Erythroblast (primary cell): ENCODE measurements at places on chromosomes 7 and 10.

DNA sequence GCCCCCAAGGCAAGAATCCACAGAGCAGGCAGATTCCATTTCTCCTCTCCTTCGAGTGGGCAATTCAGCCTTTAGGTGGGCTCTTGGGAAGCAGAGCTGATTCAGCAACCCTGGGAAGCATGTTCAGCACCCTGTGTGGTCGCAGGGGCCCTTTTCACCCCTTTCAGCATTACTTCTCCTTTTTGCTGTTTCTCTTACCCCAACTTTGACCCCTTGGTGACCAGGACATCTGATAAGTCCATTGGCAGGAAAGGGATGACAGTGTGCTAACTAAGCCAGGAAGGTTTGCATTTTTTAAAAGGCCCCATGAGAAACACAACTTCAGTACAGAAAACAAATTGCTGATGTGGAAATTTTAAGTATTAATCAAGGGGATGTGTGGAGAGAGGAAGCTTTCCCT is 283.7 kb upstream of the NRP1 start:
- DNase-seq: no peak

GRCh38 chr7:128922496-128923410 is 12.2 kb upstream of the KCP start:
- no peak for DNase-seq

DNA sequence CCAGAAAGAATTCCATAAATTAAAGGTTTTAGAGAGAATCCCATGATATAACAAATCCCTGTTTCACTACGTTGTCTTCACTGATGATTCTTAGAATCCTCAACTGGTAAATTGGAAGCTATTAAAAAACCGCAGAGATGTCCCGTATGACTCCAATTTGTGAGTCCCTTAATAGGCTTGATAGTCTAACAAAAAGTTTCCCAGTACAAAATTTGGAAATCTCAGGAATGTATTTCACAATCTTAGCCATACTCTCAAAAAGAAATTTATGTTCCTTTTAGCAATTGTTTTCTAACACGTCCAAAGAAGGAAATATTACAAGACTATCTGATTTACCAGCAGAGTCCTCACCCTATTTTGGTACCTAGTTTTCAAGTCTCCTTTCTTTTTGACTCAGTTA is 2.5 kb downstream of the TES start:
- DNase-seq: no peak

DNA sequence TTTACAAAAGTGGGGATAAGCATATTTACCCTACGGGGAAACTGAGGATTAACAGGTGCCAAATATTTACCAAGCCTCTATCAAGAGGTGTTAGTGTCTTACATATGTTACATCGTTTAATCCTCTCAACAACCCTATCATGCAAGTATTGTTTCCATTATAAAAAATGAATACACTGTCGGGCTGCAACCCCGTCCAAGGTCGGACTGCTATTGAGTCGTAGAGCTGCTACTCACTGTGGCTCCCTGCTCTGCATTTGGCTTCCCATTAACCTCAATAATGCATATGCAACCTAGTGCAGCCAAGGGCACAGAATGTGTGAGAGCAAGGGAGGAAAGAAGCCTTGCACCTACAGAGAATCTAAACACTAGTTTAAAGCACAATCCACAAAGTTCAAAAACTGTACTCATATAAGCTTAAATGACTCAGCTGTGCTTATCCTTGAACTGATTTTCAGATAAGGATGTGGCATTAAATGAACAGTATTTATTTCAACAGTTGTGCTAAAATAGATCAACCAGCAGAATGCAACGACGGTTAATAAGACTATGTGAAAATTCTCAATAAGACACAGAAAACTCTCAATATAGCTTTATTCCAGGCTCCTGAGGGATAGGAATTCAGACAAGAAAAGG is 49.9 kb downstream of the UBE2H start:
- no peak for DNase-seq

DNA sequence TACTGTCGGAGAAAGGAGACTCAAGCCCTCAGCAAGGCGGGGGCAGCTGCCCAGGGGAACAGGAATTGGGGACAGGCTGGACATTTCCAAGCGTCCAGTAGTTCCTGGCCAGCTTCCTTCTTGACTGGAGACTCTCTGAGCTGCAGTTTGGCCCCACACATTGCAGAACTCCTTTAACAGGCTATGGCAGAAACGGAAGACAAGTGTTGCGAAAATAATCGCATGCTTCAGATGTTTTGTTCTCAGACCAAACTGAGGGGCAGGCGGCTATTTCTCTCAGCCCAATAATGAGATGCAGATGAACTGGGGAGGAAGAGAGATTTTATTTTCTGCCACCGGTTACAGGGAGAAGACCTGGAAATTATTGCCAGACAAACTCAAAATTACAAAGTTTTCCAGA is 88.0 kb upstream of the PFKP start:
- DNase-seq: no peak

GRCh38 chr7:27303026-27303425 is 60.4 kb downstream of the EVX1 start:
- no peak for DNase-seq

DNA sequence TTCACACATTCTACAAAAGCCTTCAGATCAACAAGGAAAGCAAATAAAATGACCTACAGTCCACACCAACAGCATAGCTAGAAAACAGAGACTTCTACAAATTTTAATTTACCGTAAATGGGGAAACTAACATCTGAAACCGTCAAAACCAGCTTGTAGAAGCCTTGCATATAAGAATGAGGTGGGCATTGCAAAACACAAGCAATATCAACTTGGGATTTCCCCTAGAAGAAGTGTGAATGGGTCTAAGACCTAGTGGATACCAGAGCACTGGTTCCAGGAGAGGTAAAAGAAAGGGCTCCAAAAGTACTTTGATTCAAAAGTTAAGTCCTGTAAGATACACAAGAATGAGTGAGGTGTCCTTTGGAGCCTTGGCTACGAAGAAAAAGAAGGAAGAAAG is 18.7 kb downstream of the RTKN2 start:
- DNase-seq: no peak

DNA sequence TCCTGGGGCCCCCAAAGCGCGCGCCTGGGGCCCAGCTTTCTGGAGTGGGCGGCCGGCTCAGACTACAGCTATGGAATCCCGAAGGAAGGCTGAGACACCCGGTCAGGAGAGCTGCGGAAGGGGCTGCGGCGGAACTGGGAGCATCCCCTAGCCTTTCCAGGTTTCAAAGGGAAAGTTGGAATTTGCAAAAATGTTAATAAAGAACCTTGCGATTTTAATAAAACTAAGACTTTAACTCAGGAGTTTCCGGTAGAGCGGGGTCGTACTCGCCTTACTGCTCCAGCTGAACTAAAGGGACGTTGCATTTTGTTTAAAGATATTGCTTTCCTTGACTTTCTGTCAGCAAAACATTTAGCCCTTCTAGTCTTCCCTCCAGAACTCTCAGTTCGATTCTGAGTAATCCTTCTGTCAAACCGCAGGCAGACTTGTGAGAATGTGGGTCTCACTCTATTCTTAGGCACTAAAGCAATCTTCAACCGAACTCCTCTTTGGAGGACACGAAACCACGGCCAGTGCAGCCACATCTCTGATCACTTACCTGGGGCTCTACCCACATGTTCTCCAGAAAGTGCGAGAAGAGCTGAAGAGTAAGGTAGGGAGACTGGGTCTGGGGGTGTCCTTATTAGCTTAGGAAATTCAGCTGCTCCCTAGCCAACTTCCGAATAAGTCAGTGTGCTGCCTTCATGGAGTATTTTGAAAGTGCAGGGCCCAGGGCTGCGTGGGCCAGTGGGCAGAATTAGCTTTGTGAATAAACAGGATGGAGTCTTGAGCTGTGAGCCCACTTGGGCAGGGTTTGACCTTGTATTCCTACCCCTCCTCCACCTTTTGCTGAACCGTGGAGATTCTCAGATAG is 1.9 kb downstream of the CYP26A1 start:
- DNase-seq: no peak

- DNase-seq: no peak
Observed at GRCh38 chr7:85447004-85447403, 260.1 kb upstream of the SEMA3D start.

- DNase-seq: no peak
Observed at GRCh38 chr7:36186359-36187121, 33.5 kb downstream of the EEPD1 start.

DNA sequence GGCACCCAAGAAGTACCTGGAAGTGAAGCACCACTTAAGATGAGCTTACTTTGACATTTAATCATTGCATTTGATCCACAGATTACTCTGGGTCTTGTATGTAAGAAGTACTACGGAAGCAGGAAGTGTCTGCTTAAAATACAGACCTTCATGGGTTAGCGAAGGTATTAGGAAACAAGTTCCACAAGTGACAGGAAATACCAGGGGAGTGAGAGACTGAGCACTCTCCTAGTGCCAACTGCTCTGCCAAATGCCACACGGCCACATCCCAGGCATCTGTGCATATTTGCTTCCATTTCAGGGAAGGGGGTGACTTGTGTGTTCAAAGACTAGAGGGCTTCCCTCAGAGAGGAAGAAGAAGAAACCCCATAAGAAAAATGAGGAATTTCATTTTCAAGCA is 57.2 kb upstream of the ANK3 start:
- no peak for DNase-seq

DNA sequence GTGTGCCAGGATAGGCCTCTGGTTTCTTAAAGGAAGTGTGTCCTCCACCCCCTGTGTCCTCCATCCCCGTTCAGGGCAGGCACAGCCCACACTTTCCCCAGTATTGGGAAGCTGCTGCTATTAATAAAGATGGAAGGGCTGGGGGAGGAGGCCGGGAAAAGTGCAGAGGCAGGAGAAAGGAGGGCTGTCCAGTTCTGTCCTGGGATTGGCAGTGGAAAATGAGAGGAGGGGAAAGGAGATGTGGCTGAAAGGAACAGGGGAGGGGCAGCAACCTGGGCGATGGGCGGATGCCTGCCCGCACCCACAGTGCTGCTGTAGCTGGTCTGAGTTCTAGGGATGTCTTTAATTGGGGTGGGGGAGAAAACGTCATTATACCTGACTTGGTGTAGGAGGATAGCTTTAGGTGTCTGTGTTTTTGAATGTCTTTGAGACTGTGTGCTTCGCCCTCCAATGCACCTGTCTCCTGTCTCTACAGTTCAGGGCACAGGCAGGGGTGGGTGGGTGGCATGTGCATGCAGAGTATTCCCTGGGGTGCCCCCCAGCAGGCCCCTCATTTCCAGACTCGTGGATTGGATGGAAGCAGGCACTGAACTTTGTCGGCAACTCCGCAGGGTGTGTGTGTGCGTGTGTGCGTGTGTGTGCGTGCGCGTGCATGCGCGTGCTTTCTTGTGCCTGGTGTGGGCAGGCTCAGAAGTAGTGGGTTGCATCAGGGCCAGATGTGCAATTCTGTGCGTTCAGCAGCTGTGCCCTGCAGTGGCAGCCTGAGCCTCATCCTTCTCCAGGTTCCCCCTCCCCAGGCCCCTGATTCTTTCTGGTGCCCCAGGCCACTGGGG is 2.5 kb downstream of the TRIM8 start:
- DNase-seq: peak; percentile 49

DNA sequence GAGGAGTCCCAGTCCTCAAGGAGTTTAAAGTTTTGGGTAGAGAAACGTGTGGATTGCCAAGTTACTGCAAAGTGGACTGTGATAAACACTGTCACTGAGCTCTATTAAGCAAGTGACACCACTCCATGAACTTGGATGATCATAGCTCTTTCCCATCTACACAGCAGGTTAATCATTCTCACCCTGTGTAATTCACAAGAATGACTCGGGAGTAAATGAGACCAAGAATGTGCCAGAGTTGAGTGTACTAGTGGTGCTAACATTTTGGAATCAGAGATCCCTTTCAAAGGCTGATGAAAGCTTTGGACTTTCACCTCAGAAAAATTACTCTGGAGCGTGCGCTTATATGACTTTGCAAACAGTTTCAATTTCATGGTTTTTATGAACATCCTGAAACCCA is 80.8 kb downstream of the RBM20 start:
- no peak for DNase-seq

GRCh38 chr10:14382022-14382421 is 51.3 kb upstream of the FRMD4A start:
- DNase-seq: no peak

DNA sequence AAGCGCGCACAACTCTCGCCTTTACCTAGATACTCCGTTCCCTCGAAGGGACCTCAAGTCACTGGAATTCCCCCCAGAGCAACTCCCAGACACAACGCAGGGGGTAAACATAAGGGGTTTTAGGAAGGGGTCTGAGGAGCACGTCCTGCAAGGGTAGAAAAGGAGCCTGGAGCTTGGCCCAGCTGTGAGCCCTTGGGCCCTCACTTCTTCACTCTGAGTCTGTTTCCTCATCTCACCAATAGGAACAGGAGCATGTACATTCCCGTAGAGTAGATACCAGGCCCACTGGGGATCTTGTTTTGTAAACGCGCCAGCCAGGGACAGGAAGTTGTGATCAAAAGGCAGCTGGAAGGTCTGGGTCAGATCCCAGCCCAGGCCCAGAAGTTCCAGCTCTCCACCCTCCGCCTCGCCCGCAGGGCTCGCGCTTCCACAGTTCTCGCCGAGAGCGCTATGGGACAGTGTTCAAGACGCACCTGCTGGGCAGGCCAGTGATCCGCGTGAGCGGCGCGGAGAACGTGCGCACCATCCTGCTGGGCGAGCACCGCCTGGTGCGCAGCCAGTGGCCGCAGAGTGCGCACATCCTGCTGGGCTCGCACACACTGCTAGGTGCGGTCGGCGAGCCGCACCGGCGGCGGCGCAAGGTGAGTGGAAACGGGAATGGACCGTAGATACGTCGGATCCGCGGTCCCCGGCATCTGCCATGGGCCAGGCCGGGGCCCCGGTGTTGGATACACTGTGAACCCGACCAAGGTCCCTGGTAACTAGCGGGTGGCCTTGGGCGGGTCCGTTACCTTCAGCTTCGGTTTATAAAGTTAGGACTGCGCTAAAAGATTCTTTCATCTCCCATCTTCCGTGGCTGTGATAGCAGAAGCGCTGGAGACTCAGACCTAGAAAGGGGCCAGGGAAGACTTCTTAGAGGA is 1.3 kb downstream of the CYP26C1 start:
- DNase-seq: peak; percentile 49

DNA sequence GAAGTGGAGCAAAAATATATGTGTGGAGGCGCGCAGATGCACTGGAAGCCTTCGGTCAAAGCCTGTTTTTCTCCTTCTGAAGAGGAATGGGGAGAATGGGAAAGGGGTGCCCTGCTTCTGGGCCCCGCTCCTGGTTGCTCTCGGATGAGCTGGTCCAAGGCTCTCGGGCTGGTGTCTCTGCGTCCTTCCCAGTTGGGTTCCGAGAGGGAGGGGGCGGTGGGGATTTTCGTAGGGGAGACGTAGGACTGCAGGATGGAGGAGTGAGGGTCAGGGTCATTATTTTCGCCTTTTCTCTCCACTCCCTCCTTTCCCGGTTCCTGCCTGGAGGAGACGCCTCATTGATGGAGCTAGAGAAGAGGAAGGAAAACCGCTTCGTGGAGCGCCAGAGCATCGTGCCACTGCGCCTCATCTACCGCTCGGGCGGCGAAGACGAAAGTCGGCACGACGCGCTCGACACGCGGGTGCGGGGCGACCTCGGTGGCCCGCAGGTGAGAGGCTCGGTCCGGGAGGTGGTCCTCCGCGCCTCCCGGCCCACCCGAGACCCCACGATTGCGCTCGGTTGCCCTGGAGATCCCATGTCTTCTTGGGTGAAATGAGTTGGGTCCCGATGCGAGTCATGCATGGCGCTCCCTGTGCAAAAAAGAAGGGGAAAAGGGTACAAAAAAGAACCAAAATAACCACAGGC is 790 bp downstream of the ADAM22 start:
- DNase-seq: peak; percentile 27
